ENCODE measurements at places on chromosomes 5 and 9.
A peak's percentile ranks its signal among the peaks of the same experiment; 100 is the strongest.

DNA sequence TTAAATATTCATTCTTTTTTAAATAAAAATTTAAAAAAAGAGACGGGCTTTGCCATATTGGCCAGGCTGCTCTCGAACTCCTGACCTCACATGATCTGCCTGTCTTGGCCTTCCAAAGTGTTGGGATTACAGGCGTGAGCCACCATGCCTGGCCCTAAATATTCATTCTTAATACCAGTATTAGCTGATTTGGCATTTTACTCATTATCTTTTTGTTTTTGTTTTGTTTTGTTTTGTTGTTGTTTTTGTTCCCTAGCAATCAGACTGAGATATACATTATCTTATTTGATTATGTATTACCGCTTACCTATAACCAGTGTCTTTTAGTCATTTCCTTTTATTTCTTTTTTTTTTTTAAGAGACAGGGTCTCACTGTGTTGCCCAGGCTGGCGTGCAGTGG lies 37.9 kb downstream of the RNF44 start:
- no peak for DNase-seq

GRCh38 chr9:72151104-72151503 lies 1.9 kb downstream of the GDA start:
- no peak for DNase-seq

DNA sequence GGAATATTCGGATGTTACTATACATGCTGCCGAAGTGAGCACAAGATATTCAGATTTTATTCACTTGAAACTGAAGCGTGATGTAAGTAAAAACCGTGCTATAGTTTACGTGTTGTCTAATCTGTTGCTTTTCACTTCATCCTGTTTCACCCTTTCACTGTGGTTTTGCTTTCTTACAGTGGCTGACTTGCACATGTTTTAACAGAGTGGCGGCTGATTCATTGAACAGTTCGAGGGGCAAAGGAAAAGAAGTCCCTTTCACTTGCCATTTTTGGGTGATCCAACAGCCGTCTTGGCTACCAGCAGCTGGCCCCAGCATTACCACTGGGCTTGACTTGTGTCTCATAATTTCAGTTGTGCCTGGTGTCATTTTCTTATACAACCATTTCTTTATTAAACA lies 134.0 kb downstream of the IRX1 start:
- DNase-seq = no peak

DNA sequence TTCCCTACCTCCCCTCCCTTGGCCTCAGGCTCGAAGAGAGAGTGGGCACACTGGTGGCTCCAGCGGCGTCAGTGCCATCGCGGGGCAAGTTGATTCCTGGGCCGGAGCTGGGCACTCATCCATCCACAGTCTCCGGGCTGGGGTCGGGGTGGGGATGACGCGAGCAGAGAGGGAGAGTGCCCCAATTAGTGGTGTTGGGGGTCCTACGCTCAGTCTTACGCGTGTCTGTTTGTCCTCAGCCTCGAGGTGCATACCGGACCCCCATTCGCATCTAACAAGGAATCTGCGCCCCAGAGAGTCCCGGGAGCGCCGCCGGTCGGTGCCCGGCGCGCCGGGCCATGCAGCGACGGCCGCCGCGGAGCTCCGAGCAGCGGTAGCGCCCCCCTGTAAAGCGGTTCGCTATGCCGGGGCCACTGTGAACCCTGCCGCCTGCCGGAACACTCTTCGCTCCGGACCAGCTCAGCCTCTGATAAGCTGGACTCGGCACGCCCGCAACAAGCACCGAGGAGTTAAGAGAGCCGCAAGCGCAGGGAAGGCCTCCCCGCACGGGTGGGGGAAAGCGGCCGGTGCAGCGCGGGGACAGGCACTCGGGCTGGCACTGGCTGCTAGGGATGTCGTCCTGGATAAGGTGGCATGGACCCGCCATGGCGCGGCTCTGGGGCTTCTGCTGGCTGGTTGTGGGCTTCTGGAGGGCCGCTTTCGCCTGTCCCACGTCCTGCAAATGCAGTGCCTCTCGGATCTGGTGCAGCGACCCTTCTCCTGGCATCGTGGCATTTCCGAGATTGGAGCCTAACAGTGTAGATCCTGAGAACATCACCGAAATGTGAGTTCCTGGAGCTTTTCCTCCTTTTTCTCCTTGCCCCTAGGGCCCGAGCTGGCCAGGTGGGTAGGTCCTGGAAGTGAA lies 861 bp downstream of the NTRK2 start:
- DNase-seq = peak; percentile 49
